ENCODE measurements at places on chromosomes 5 and 9.

- DNase-seq: no peak
Observed at GRCh38 chr5:180910735-180911134, 11.8 kb downstream of the BTNL8 start.

- DNase-seq: no peak
Observed at GRCh38 chr9:131677444-131678180, 62.3 kb downstream of the RAPGEF1 start.

DNA sequence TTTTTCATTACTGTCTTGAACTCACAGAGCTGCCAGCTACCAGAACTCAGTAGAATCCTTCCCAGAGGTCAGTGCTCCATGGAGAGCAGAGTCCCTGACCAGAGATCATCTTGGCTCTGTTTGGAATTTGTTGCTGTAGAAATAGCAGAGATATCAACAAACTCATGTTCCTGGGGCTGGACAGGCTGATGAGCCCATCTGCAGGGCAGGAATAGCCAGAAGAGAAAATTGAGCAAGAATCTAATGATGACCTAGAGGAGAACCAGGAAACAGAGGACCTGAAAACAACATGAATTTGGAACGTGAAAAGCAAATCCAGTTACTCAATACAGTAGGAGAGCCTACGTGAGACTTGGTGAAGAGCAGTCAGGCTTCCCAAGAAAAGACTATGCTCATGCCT lies 437.8 kb downstream of the PLK2 start:
- no peak for DNase-seq

- DNase-seq: no peak
Observed at GRCh38 chr5:79630444-79630843, 18.2 kb downstream of the TENT2 start.

All from NCI-H2081 (cell line).